Activated CD4-positive, alpha-beta T cell treated with anti-CD3 and anti-CD28 coated beads, Interleukin-2, amount 50 U/mL, for 48 hours (primary cell): ENCODE measurements at places on chromosomes 2 and 18.

GRCh38 chr2:236816197-236817170 is 246.9 kb downstream of the ACKR3 start:
- DNase-seq: no peak

DNA sequence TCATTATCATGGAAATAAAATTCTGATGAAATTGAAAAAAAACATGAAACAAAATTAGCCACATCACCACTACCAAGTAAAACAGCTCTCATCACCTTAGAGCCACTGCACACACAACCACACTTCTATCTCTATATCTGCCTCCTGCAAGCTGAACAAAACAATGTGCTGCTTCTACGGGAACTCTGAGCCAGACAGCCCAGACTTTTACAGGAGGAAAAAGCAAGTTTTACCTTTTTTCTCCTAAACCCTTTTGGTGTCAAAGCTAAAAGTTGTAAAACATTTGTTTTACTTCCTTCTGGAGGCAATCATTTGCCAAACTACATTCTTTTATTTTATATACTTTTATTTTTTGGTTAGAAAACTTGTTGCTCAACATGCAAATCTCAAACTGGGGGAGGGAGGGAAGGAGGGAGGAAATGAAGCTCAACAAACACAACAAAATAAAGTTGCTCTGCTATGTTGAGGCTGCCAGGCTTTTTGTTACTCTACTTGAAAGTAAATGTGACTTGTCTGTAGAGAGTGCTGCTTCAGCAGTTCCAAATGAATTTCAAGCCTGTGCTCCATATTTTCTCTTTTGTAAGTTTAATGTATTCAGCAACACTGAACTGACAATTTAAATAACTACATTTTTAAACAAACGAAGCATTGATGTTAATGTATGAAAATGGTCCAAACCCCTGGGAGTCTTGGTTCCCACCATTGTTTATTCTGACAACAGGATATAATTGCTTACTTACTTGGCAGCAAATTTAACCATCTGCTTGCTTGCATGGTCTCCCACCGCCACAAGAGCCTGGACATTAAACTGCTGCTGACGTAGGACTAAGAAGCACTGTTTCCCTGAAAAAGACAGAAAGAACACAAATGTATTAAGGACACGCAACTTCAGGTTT is 24.5 kb downstream of the DARS1 start:
- no peak for DNase-seq

DNA sequence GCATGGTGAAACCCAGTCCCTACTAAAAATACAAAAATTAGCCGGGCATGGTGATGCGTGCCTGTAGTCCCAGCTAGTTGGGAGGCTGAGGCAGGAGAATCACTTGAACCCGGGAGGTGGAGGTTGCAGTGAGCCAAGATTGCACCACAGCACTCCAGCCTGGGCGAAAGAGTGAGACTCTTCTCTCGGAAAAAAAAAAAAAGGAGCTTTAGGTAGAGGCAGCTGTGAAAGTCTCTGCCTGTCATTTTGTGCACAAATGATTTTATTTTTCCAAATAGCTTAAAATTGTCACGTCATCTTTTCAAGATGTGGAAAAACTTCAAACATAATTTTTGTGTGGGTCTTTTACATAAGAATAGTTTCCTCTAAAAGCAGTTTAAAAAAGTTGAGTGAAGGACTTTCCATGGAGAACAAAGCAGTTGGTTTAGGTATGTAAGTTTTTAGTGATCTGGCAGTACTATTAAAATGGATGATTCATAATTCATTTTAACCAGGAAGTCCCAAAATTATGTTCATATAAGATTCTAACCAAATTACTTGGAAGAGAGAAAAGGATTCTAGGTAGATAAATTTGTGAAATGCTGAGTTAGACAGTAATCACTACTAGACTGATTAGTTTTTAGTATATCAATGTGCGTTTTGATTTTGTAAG is 11.5 kb downstream of the CCNYL1 start:
- DNase-seq: no peak

DNA sequence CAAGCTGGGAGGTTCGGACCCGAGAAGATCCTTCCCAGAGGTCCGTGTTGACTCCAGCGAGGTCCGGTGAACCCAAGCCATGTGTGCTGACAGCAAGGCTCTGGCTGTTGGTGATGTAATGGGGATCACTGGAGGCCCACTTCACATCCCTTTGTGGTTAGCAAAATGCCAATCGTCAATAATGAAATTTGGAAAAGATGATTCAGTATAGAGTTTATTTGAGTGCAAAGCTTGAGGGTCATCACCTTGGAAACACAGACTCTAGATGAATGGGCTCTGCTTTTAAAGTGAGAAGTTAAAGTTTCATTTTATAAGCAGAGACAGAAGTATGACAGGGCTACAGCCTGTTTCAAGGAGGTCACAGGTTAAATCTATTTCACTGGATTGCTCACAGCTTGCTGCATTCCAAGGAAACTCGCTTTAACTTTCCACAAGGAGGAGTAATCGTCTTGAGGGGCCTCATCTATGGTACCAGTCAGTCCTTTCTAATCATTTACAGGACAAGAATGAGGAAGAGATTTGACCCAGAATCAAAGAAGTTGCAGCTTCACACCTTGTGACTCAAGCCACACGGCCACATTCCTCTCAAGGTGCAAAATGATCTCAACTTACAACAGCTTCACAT is 140.5 kb downstream of the TPO start:
- DNase-seq: no peak

DNA sequence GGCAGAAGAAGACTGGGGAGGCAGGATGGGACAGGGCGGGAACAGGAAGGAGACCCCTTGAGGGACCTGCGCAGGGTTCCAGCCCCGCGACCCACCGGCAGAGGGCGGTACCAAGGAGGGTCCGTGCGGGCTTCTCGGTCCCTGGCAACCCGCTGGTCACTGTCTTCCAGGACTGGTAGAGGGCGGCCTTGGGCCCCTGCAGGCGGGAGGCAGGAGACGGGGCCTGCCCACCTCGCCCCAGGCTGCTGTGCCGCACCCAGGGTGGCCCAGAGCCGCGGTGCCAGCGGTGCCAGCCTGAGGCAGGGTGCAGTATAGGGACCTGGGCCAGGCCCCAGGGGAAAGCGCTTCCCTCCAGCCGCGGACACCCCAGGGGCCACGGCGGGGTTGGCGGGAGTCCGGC is 34.5 kb downstream of the NEURL3 start:
- DNase-seq: peak; percentile 74

DNA sequence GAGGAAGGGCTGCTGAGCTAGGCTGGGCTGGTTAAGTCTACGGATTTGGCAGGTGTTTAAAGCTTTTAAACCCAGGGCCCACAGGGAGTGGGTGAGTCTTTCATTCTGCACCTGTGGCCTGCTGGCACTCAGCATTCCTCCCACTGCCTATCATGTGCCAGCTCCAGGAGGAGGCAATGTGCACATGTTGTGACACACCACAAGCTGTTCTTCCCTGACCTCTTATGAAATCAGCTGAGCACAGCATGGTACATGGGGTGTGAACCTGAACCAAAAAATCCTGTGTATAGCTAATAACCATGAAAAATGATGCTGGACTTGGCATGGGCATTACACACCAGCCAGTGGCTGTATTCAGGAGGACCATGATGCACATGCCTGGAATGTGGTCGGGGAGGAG is 297.9 kb upstream of the MMADHC start:
- DNase-seq: no peak

DNA sequence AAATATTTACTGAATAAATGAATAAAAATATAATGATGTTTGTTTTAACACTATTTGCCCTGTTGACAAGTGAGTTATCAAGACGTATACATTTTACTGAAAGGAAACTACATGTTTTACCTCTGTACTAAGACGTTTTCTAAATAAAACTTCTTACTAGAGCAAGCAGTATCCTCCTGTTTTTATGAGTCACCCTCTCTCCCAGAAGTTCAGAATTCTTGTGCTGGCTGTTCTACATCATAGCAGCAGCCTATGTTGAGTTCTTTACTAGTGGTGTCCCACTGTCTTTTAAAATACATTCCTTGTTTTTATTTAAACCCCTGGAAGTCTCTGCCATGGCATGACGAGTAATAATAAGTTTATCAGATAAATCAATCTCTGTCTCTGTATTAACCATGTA is 297.4 kb downstream of the CALCRL start:
- no peak for DNase-seq

DNA sequence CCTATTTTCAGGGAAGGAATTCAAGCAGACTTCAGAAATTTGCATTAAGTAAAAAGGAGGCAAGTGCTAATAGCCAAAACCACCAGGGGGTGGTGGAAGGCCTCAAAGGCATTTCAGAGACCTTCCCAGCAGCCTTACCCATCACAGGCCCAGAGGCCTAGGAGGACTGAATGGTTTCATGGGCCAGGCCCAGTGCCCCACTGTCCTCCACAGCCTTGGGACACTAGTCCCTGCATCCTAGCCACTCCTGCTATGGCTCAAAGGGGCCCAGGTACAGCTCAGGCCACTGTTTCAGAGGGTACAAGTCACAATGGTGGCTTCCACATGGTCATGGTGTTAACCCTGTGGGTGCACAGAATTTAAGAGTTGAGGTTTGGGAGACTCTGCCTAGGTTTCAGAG is 58.6 kb upstream of the CHAC2 start:
- DNase-seq: no peak

DNA sequence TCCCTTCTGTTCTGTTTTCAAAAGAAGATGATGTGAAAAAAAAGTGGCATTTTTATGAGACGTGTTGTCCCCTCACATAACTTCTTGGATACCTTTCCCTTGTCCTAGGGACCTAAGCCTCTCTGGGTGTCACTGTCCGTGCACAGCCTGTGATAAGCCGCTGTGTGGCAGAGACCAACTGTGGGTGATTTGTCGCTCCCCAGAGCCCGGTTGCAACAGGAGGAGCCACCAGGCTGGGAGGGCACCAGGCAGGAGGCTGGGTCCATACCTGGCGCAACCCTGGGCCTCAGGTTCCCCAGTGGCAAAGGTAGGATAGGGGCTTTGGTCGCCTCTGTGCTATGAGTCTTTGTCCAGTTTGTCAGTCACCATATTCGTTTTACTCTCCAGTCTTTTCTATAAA is 82.1 kb downstream of the AGAP1 start:
- no peak for DNase-seq

GRCh38 chr2:219282943-219283581 is 3.9 kb downstream of the DNAJB2 start:
- no peak for DNase-seq

DNA sequence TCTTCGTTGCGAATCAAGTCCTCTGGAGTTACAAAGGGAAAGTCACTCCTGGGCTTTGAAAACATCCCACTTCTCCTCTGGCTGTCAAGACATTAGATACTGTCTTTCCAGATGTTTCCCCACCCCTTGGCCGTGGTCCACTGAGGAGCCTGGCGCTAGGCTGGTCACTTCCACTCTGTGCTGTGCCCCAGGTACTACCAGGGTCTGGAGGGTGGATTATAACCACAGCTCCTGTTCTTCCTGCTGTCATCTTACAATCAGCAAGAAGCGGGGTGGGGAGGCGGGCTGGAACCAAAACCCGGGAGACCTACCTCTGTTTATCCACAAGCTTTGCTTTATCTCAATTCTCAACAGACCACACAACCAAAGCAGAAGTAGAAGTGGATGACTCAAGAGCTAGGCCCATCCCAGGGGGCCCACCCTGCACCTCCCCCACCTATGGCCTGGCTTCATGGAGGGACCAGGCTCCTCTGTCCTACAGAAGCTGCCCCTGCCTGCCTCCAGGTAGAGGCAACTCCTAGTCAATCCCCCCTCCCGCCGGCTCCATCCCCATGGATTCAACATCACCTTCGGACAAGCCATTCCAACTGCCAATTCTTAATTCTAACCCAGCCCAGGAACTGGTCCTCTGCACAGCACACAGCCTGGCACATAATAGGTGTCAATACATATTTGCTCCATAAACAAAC is 17.8 kb downstream of the SMAD7 start:
- no peak for DNase-seq

- no peak for DNase-seq
These were observed 173.6 kb downstream of the GALR1 start for GRCh38 chr18:77422974-77423867.

DNA sequence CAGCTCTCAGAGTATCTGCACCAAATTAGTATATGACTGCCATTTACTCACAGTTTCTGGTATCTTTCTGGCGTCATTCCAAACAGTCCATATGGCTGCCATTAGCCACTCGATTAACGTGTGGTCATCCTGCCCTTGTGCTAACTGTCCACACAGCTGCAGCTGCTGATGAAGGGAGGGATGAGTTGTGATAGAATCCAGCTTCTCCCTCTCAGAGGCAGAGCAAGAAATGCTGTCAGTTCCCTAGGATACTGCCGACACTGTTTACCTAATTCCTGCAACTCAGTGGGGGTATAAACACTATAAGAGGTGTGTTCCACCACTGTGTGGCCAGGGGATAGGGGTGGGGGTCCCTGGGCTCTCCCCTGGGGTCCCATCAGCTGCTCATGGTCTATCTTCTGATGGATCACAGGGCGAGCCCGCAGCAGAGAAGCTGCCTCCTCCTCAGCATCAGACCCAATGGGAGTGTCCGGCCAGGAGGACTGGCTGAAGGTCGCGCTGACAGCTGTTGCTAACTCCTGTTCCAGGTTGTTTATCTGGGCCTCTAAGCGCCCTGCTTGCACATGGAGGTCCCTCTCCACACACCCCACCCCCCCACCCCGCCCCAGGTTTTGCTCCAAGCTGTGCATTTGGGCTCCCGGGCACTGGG is 17.3 kb upstream of the KLHL23 start:
- DNase-seq: no peak

- no peak for DNase-seq
These were observed 3.1 kb upstream of the RIOK3 start for GRCh38 chr18:23450022-23450421.

DNA sequence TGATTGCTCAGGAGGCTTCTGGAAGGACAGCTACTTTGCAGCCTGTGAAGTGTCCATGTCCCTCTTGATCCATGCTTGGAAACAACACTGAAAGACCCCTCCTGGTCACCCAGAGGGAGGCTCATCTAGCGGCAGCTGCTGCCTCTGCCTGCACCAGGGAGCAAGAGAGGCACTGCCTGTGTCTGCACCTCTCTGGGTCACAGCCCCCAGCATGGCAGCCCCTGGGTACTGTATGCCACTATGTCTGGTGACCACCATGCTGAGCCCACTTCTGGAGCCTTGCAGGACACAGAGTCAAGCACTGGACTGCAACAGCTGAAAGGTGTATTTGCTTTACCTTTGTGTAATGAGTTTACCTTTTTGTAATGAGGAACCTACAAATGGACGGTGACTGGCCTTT is 186.3 kb upstream of the MYT1L start:
- DNase-seq: no peak

GRCh38 chr18:63181706-63182309 is 137.8 kb downstream of the BCL2 start:
- DNase-seq: no peak

GRCh38 chr2:3248754-3249475 is 128.7 kb downstream of the EIPR1 start:
- DNase-seq: no peak
